A673 (cell line): ENCODE measurements at places on chromosomes 13 and 19. TPM values are rescaled to one million over a fixed set of nuclear protein-coding genes. Genes with fewer than 3 reads are reported as not detected.
A peak's percentile ranks its signal among the peaks of the same experiment; 100 is the strongest.

The FBXO17 gene
- 26.0 and 29.9 TPM in 2 replicates for total RNA-seq

The SIGLECL1 gene
- total RNA-seq = not detected in 2 replicates

GRCh38 chr13:21033212-21033840 lies 28.1 kb downstream of the LATS2 start:
- DNase-seq = no peak
- H3K4me3 ChIP-seq = no peak overlapping the region
- H3K27me3 ChIP-seq = no peaks in the 10 kb centered on the region
- peaks cover 16% of the 10 kb centered on the region for H3K4me1 ChIP-seq
- H3K36me3 ChIP-seq = no peaks in the 10 kb centered on the region

DNA sequence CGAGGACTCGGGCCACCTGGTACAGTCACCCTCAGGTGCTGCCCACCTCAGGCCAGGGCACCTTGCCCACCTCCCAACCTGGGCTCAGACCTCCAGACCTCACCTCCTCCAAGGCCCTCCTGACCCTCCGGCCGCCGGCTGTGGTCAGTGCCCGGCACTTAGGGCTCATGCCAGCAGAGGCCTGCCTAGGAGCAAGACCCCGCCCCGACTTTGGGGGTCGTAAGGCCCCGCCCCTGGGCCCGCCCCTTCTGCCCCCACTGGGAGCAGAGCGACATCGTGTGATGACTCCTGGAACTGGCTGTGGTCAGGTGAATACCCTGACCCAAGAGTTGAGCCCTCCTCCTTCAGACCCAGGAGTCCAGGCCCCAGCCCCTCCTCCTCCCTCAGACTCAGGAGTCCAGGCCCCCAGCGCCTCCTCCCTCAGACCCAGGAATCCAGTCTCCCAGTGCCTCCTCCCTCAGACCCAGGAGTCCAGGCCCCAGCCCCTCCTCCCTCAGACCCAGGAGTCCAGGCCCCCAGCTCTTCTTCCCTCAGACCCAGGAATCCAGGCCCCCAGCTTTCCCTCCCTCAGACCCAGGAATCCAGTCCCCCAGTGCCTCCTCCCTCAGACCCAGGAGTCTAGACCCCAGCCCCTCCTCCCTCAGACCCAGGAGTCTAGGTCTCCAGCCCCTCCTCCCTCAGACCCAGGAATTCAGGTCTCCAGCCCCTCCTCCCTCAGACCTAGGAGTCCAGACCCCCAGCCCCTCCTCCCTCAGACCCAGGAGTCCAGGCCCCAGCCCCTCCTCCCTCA lies at the start of gene SBK2:
Gene SBK2 (minus strand): TSS at position 183 of the 790 bp plus-strand sequence. CDS start 839 bp downstream, outside the sequence.
- no peaks in the 10 kb centered on the region for H3K36me3 ChIP-seq
- H3K27me3 ChIP-seq = no peaks in the 10 kb centered on the region
- H3K4me1 ChIP-seq = no peaks in the 10 kb centered on the region
- no peak within 1 kb of the TSS for H3K27ac ChIP-seq
- H3K4me3 ChIP-seq = no peak within 1 kb of the TSS

The GIPC3 gene
- 0.34 and 1.2 TPM in 2 replicates for total RNA-seq

The ADGRE2 gene
- 0.19 and 1.5 TPM in 2 replicates for total RNA-seq

DNA sequence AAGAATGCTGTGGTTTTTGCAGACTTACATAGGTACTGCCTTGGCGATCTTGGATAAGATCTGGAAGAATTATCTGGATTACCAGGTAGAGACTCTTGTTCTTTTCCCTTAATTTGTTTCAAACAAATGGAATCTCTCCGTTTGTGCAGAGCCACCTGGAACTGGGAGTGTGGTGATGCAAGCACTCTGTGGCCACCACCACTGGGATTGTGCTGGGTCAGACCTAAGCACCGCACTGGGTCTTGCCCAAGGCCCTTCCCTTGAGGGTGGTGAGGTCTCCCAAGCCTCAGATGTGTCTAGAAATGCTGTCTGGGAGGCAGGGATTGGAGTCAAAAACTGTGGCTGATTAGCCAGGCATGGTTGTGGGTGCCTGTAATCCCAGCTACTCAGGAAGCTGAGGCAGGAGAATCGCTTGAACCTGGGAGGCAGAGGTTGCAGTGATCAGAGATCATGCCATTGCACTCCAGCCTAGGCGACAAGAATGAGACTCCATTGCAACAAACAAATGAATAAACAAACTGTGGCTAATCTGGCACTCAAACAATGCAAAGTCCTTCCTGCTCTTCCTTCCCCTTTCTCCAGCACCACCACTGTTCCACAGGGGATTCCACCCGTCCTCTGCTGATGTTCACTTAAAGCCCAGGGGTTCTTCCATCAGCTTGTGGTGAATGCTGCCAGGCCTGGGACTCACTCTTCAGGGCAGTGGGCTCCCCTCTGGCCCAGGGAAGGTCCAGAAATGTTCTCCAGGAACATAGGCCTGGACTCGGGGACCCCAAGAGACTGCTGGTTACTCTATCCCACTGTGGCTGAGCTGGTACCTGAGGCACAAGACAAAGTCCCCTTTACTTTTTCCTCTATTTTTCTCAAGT lies 10.8 kb upstream of the CEACAM1 start:
- DNase-seq = no peak
- H3K36me3 ChIP-seq = no peaks in the 10 kb centered on the region
- H3K4me1 ChIP-seq = no peaks in the 10 kb centered on the region
- H3K27ac ChIP-seq = no peak overlapping the region
- no peak overlapping the region for H3K4me3 ChIP-seq

DNA sequence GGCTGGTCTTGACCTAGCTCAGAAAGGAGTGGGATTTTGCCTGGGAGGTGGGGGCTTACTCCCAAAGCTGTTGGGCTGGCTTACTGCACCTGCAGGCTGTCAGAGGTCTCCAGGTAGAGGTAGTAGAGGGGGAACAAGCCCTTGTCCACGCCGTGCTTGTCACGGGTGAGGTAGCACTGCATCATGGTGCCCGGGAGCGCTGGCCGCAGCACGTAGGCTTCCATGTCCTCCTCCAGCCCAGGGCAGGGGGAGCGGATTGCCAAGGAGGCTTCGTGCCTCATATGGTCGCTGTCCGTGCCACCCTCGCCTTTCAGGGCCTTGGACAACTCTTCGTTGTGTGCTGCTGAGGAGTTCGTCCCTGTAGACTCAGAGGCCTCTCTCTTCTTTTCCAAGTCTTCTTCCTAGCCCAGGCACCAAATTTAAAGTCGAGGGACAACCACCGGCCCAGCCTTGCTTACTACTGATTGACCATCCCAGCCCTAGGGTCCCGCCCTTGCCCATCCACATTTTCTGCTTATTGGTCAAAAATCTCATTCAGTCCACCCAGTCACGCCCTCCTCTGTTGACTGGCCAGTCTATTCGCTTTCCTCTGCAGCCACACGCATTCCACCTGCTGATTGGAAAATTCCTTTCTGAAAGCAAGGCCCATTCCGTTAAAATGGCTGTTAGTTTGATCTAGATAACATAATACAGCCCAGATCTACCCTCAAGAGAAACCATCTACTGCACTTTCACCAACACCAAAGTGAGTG lies 10.5 kb downstream of the TULP2 start:
- H3K4me1 ChIP-seq = no peaks in the 10 kb centered on the region
- no peak overlapping the region for H3K4me3 ChIP-seq
- no peak for DNase-seq
- no peak overlapping the region for H3K27ac ChIP-seq
- H3K36me3 ChIP-seq = no peaks in the 10 kb centered on the region
- H3K27me3 ChIP-seq = no peaks in the 10 kb centered on the region

- peak overlapping the region; percentile 34 for H3K27ac ChIP-seq
- H3K36me3 ChIP-seq = no peaks in the 10 kb centered on the region
- H3K27me3 ChIP-seq = no peaks in the 10 kb centered on the region
- H3K4me1 ChIP-seq = peaks cover 34% of the 10 kb centered on the region
- DNase-seq = no peak
These were observed 162.4 kb downstream of the DCT start for GRCh38 chr13:94317063-94317491.

GRCh38 chr13:95530178-95530577 lies 22.3 kb upstream of the CLDN10 start:
- DNase-seq = peak; percentile 80
- no peak overlapping the region for H3K4me3 ChIP-seq
- H3K27me3 ChIP-seq = no peaks in the 10 kb centered on the region

DNA sequence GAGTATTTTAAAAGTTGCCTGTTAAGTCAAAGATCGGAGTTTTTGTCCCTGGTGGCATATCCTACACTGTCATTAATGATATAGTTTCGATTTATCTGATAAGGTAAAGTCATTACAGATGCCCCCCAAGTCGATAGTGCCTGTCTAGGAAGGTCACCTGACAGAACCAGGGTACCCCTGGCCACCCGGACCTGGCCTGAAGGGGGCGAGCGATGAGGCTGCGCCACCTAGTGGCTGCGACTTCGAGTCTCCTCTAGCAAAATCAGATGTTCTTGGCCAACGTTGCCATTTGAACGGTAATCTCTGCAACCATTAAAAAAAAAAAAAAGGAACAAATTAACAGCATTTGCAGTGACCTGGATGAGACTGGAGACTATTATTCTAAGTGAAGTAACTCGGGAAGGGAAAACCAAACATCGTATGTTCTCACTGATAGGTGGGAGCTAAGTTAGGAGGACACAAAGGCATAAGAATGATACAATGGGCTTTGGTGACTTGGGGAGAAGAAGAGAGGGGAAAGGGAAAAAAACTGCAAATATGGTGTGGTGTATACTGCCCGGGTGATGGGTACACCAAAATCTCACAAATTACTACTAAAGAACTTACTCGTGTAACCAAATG lies 565.1 kb downstream of the LIG4 start:
- H3K27ac ChIP-seq = no peak overlapping the region
- H3K4me3 ChIP-seq = no peak overlapping the region
- no peaks in the 10 kb centered on the region for H3K4me1 ChIP-seq

GRCh38 chr19:19597809-19598306 lies 20.6 kb downstream of the PBX4 start:
- no peak overlapping the region for H3K27ac ChIP-seq
- H3K27me3 ChIP-seq = no peaks in the 10 kb centered on the region
- no peaks in the 10 kb centered on the region for H3K36me3 ChIP-seq
- H3K4me3 ChIP-seq = no peak overlapping the region
- no peak for DNase-seq

GRCh38 chr19:27796540-27796939 lies 1416.4 kb downstream of the UQCRFS1 start:
- DNase-seq = no peak
- H3K27ac ChIP-seq = no peak overlapping the region
- H3K4me3 ChIP-seq = no peak overlapping the region
- H3K36me3 ChIP-seq = no peaks in the 10 kb centered on the region
- no peaks in the 10 kb centered on the region for H3K4me1 ChIP-seq

GRCh38 chr19:5595745-5596144 lies 26.8 kb downstream of the SAFB2 start:
- H3K27ac ChIP-seq = no peak overlapping the region
- H3K4me1 ChIP-seq = peaks cover 23% of the 10 kb centered on the region
- no peak overlapping the region for H3K4me3 ChIP-seq
- H3K27me3 ChIP-seq = no peaks in the 10 kb centered on the region

The PPM1N gene
- 0.80 and 1.6 TPM in 2 replicates for total RNA-seq

The TNFSF9 gene
- total RNA-seq = 10.0 and 11.1 TPM in 2 replicates

The PSG6 gene
- total RNA-seq = not detected in 2 replicates

DNA sequence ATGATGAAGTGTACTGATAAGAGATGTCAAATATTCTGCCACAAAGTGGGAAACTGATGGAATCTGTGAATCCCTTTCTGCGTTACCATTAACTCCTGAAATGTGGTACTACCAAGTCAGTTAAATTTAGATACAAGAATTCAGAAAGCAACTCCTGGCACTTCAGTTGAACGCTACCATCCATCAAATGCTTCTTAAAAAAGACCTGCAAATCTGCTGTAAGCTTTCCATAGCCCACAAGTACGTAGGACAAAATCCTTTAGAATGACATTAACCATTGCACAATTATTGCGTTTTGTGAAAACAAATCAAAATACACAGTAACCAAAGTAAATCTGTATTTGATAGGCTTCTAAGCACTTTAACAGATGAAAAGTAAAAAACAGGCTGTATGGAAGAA lies 5.4 kb downstream of the SMAD9 start:
- no peak overlapping the region for H3K4me3 ChIP-seq
- H3K27me3 ChIP-seq = no peaks in the 10 kb centered on the region
- no peaks in the 10 kb centered on the region for H3K36me3 ChIP-seq
- H3K4me1 ChIP-seq = peaks cover 64% of the 10 kb centered on the region
- DNase-seq = no peak
- peak overlapping the region; percentile 73 for H3K27ac ChIP-seq

The FGF14 gene
- 19.7 and 20.4 TPM in 2 replicates for total RNA-seq

The KLK14 gene
- total RNA-seq = 1.0 and 1.2 TPM in 2 replicates

DNA sequence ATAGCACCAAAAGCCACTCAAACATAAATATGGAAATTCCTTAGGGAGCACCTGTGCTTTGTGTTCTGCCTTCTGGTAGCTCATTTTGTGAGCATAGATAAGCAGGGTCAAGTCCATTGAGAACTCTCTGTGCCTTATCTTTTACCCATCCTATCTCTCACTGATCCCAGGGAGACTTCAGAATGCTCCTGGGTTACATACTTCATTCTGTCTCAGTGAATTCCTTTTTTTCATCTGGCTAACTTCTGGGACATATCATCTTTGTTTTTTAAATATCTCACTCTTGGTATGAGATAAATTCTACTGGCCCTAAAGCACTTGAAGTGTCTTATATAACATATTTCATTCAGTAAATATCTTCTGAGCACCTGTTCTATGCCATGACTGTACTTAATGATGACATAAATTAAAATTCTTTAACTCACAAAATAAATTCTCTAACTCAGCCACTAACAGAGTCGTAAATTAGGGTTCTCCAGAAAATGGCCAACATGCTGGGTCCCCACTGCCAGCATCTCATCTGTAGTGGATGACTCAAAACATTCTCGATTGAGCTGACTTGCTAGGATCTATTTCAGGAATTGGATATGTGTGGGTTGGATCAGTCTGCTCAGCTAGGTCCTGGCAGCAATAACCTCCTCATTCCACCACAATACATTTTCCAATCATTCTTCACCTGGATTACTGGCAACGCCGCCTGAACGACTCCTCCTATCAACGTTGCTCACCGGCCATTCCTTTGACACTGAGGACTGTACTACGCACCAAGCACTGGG lies 170.2 kb downstream of the FOXO1 start:
- no peaks in the 10 kb centered on the region for H3K27me3 ChIP-seq
- H3K27ac ChIP-seq = no peak overlapping the region
- H3K36me3 ChIP-seq = no peaks in the 10 kb centered on the region
- no peak overlapping the region for H3K4me3 ChIP-seq
- DNase-seq = no peak

The GIPR gene
- total RNA-seq = 0.45 and 1.0 TPM in 2 replicates

The CAPN12 gene
- total RNA-seq = 0.69 and 0.96 TPM in 2 replicates

- H3K27ac ChIP-seq = no peak overlapping the region
- H3K27me3 ChIP-seq = no peaks in the 10 kb centered on the region
- DNase-seq = no peak
- H3K4me1 ChIP-seq = no peaks in the 10 kb centered on the region
- no peaks in the 10 kb centered on the region for H3K36me3 ChIP-seq
These were observed 3.0 kb upstream of the HIPK4 start for GRCh38 chr19:40392894-40393517.

- no peaks in the 10 kb centered on the region for H3K27me3 ChIP-seq
- no peak overlapping the region for H3K4me3 ChIP-seq
- H3K27ac ChIP-seq = no peak overlapping the region
These were observed 10.6 kb upstream of the LRRC25 start for GRCh38 chr19:18408053-18408476.

- peaks cover 31% of the 10 kb centered on the region for H3K36me3 ChIP-seq
- peaks cover 4% of the 10 kb centered on the region for H3K4me1 ChIP-seq
- H3K4me3 ChIP-seq = no peak overlapping the region
- no peak for DNase-seq
- H3K27me3 ChIP-seq = no peaks in the 10 kb centered on the region
- no peak overlapping the region for H3K27ac ChIP-seq
These were observed 17.2 kb downstream of the BRSK1 start for GRCh38 chr19:55300886-55301458.

The AXL gene
- 0.92 and 1.0 TPM in 2 replicates for total RNA-seq

The CCDC97 gene
- total RNA-seq = 40.8 and 41.8 TPM in 2 replicates

The ARHGAP45 gene
- 3.2 and 3.4 TPM in 2 replicates for total RNA-seq

GRCh38 chr19:4502282-4503131 lies 15.8 kb downstream of the PLIN4 start:
- H3K4me3 ChIP-seq = no peak overlapping the region
- H3K4me1 ChIP-seq = no peaks in the 10 kb centered on the region
- DNase-seq = no peak
- no peaks in the 10 kb centered on the region for H3K27me3 ChIP-seq
